A549 treated with DMSO at 1 μM for 4 hours (cell line): ENCODE measurements at places on chromosomes 7 and 10. TPM values are rescaled to one million over a fixed set of nuclear protein-coding genes. Genes with fewer than 3 reads are reported as not detected.

OGDHL gene
- total RNA-seq: 0.15 to 0.42 TPM (median 0.22 TPM) in 5 replicates

ZKSCAN1 gene
- total RNA-seq: 8.0 to 12.2 TPM (median 10.6 TPM) in 5 replicates

BTAF1 gene
- 12.3 to 16.4 TPM (median 15.4 TPM) in 5 replicates for total RNA-seq

PGAM2 gene
- total RNA-seq: 0.11 TPM in 1 of 5 replicates, not detected in the others

SPDYE6 gene
- not detected in 5 replicates for total RNA-seq
